T-helper 9 cell (primary cell): ENCODE measurements at places on chromosomes 6 and 20.
A peak's percentile ranks its signal among the peaks of the same experiment; 100 is the strongest.

DNA sequence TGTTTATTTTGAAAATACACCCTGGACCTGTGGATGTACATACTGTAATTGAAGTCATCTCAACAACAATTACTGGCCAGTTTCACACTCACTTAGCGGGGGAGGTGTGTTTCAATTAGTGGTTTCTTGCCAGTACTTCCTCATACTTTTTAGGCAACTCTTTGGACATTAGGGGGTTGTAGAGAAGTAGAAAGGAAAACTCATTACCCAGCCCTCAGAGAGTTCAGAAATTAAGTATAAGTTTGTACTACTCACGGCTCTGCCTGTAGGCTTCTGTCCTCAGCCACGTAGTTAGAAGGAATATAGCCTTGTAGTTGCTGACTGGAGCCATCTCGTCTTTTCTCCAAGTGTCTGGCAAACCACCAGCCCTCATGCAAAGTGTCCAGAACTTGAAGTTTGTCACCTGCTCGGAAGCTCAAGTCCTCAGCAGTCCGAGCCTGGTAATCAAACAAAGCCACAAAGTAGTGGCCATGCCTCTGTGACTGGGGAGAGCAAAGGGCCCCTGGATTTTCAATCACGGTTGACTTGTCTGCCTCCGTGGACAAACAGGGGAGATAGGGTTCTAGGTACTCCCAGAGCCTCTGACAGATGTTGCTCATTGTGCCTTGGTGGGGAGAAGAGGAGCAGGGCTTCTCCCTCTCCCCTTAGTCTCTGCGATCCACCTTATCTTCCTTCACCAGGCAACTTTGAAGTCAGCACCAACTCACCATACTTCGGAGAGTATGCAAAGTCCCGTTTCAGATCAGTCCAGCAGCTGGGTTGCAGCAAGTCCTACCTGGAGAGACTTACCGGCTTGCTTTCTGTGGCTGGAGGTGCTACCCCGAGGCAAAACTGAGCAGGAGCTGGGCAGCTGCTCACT is 749 bp downstream of the FRK start:
- DNase-seq: no peak

DNA sequence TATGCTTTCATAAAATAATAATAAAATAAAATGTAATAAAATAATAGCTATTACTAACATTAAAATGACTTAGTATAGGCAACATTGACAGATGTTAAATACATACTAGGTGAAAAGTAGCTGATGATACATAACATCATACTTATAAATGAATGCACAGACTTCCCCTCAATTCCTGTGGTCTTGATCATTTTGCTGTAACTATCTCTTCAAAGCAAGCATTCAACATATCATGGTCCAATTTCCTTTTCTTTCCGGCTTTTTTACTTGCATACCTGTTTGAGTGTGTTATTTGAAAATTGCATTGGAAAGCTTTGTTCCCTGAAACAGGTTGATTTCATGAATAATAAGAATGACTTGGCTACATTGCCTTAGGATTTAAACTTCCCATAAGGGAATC is 309.3 kb downstream of the HDGFL1 start:
- DNase-seq: no peak

DNA sequence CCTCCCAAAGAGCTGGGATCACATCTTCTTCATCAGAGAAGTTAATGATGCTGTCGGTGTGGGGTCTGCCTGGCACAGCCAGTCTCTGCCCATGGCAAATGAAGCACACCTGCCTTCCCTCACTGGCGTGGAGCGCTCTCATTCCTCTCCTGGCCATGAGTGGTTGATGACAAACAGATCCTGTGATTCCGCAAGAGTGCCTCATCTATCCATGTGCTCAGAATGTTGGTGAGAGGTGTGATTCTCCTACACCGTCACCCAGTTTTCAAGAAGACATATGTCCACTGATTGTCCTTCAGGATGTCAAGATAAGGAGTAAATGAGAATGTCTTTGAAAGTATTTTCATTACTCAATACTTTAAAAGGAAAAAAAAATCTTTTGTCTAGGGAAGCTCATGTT is 97.5 kb upstream of the GGTLC1 start:
- DNase-seq: no peak

DNA sequence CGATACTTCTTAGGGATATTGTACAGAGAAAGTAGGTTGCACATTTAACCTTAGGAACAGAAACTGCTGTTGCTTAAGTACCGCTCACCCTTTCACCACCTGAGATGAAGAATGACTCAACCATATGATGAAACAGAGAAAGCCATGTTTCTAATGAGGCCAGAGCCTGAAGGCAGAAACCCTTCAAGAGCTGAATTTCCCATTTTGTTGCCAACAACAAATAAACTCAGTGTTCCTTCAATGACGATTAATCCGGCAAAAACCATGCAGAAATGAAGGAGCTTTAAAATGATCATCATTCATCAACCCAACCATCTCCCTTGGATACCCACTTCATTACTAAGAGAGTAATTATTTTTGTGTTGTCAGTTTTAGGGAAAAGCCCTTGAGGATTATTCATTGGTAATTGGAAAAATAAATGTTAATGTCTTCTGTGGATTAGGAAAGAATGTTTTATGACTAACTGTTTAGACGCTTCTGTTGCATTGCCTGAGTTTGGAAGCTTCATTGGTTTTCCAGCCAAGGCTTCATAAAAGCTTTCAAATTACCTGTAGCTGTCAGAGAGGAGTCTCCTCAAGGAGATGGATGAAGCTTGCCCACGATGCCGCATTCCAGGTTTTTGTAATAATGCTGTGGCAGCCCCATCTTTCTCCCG is 112.1 kb upstream of the IYD start:
- no peak for DNase-seq

- no peak for DNase-seq
Measured at GRCh38 chr20:57953638-57954037, 243.8 kb upstream of the PMEPA1 start.

- DNase-seq: no peak
Measured at GRCh38 chr6:75830959-75831885, 82.2 kb downstream of the MYO6 start.

GRCh38 chr20:58880994-58881752 is 28.7 kb downstream of the GNAS start:
- no peak for DNase-seq

- no peak for DNase-seq
Measured at GRCh38 chr6:170553534-170554012, 466 bp upstream of the PSMB1 start.

- DNase-seq: no peak
Measured at GRCh38 chr6:106254636-106255035, 70.9 kb downstream of the ATG5 start.

- no peak for DNase-seq
Measured at GRCh38 chr6:120938164-120938875, 396.0 kb downstream of the TBC1D32 start.

- no peak for DNase-seq
Measured at GRCh38 chr6:97053643-97054411, 129.3 kb downstream of the KLHL32 start.

GRCh38 chr6:157693867-157694266 is 129.2 kb upstream of the SNX9 start:
- no peak for DNase-seq

- DNase-seq: no peak
Measured at GRCh38 chr20:19212469-19212815, at the start of gene SLC24A3. Gene SLC24A3, plus strand, starts transcription at chr20:19212642.

DNA sequence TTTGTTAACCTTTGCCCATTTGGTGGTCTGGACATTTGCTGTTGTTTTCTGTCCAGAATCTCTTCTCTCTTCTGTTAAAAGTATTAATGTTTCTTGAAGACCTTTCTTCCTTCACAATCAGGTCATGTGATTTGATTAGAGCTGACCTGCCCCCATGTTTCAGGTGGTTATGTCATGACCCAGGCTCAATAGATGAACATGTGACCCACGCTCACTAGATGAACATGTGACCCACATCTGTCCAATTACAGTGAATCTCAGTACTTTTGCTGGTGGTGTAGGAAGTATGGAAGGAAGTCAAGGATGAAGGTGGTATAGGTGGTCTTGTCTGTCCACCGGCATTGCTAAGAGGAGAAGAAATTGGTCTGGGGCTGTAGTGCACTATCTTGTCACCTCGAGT is 289.1 kb upstream of the JAG1 start:
- DNase-seq: no peak

DNA sequence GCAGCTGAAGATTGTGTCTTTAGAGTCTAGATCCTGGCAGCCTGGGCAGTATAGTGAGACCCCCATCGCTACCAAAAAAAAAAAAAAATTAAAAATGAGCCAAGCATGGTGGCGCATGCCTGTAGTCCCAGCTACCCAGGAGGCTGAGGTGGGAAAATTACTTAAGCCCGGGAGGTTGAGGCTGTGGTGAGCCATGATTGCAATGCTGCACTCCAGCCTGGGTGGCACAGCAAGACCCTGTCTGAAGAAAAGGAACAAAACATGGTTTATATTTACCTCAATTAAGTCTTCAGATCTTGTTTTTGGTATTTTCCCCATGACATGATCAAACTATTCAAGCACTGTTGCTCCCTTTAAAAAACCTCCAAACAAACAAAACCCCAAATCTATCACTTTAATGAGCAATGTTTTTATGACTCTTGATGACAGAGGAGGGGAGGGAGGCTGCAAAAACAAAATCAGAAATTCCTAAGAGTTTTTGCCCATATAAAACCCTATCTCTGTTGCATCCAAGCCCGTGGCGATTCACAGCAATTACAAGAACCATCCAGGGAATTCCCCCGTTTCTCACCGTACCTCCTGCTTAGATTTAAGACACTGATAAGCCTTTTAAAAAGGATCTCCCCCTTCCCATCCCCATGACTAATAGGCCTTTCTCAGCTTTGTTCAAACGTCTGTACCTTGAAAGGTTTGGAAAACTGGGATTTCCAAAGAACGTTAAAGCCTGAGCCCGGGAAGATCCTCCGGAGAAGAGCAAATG is 259.9 kb downstream of the BMP7 start:
- DNase-seq: no peak

- no peak for DNase-seq
Measured at GRCh38 chr6:107989166-107990094, 31.4 kb upstream of the SEC63 start.

DNA sequence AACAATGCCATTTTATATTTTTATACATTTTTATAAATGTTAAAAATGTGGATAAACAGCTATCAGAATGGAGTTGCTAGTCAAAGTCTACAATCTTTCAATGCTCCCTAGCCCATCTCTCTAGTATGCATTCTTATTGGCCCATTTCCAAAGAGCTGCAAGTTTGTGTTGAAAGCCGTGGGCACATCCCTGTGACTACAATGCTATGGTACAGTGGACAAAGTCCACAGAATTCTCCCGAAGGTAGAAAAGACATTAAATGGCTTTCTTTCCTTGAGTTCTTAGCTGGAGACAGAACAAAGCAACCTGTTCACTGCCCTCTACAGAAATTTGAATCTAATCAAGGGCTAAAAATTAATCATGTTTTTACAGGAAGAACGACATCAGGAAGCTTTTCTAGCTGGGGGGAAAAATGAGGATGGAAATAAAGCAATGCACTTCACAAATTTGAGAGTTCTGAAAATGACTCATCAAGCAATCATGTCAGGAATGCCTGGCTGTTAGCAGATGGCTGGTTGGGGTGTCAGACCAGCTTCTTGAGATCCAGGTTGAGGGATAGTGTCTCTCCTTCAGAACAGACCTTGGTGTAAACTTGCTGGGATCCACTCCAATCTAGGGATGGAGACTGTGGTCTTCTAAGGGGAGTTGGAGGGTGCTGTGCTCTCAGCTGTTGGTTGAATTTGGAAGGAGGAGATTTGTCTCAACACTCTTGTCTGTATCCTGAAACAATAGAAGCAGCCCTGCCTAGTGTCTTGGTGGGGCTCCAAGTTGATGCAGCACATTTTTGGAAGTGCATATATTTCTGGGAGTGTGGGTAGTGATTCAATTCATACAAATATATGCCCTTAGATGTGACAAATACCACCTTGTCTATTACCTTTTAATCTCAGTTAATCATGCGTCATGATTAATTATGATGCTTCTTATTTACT is 143.4 kb upstream of the PHACTR1 start:
- no peak for DNase-seq

DNA sequence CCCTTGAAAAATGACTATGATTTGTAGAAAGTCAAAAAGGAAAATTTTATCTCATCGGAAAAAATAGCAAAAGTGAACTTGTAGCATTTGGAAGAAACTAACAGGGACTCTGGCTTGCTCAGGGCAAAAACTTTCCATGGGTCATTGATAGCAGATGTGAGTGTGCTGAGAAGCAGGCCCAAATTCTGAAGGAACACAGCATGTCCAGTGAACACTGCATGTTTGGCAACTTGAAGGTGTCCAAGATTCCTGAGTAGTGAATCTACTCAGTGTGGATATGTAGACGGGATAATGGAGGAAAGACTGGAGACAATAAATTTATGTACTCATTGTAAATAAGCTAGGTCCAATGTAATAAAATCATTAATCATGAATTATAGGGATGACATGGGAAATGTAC is 8.2 kb downstream of the SLC17A2 start:
- no peak for DNase-seq

- no peak for DNase-seq
Measured at GRCh38 chr6:151482290-151482689, 11.5 kb upstream of the CCDC170 start.

- no peak for DNase-seq
Measured at GRCh38 chr6:21201187-21201586, 392.4 kb upstream of the SOX4 start.

DNA sequence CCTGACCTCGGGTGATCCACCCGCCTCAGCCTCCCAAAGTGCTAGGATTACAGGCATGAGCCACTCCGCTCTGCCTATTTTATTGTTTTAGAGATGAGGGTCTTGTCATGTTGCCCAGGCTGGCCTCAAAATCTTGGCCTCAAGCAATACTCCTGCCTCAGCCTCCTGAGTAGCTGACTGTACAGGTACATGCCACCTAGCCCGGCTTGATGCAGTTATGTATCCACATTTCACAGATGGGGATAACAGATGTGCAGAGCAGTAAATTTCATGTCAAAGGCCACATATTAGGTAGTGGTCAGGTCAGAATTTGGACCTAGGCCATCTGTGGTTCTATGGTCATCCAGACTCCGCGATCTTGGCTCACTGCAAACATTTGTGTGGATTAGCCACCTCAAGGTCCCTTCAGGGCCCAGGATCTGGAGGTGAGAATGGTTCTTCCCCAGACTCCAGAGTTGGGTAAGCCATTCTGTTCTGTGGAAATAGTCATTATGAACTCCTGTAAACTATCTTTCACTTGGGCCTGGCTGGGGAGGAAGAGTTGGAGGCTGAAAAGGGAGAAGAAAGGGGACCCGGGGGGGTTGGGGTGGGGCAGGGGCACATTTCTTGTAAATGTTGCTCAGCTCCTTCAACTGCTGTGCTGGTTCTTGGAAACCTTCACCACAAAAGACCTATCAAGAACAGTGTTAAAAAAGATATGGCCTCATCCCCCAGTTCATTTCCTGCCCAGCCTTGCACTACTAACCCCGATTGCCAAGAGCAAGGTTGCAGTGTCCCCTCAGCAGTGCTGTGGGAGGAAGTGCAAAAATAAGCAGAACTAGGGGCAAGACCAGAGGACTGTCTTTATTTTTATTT is 13.0 kb downstream of the PIM1 start:
- peak; percentile 34 for DNase-seq
